ENCODE measurements at places on chromosomes 12 and 14. TPM values are rescaled to one million over a fixed set of nuclear protein-coding genes. Genes with fewer than 3 reads are reported as not detected.

DNA sequence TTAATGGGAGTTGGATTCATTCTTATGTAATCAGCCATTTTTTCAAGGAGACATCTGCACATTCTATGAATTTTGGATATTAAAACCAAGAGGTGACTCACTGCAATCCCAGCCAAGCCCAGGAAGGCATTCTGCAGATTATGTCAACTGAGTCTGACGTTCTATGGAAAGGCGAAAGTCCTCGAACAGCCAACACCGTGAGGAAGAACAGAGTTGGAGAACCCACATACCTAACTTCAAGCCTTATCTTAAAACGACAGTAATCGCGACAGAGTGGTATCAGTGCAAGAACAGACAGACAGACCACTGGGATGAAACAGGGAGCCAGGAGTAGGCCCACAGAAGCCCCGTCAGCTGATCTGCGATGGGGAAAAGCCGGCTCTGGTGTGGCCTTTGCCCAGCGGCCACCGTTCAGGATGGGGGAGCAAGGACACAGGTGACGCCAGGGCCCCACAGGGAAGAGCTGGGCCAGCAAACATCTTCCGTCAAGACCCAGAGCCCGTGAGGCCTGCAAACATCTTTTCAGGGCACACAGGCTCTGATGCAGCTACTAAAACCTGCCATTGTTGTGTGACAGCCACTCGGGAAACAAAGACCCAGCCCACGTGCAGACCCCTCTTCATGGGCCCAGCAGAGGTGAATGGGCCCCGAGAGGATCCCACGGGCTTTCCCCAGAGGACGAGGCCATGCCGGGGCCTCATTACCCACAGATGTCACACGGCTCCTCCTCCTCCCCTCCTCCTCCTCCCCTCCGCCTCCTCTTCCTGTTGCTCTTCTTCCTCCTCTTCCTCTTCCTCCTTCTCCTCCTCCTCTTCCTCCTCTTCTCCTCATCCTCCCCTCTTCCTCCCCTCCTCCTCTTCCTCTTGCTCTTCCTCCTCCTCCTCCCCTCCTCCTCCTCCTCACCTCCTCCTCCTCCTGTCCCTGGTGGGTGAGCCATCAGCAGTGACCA, 277.6 kb downstream of the ADGRD1 start:
- DNase-seq, result no peak

GRCh38 chr14:62409626-62410300, 635.5 kb downstream of the KCNH5 start:
- no peak for DNase-seq

PYM1 gene
- polyA plus RNA-seq, result 88.1 TPM

- DNase-seq, result no peak
These were observed 95.1 kb downstream of the TTC8 start for GRCh38 chr14:88919502-88919901.

GRCh38 chr12:96241846-96242256, 47.7 kb downstream of the ELK3 start:
- no peak for DNase-seq

- no peak for DNase-seq
These were observed 1.9 kb downstream of the NTN4 start for GRCh38 chr12:95788637-95789036.

MUCL1 gene
- not detected for polyA plus RNA-seq

DNA sequence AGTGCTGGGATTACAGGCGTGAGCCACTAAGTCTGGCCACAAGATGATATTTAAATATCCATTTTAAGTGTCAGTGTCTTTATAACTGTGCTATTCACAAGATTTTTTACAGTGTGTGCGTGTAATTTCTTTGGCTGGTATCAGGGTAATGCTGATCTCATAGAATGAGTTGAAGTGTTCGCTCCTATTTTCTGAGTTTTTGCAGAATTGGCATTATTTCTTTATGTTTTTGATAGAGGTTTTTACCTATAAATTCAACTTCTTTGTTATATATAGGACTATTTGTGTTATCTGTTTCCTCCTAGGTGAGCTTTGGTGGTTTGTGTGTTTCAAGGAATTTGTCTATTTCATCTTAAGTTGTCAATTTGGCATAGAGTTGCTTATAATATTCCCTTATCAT, 45.6 kb downstream of the FOXN4 start:
- DNase-seq, result no peak

- peak; percentile 39 for DNase-seq
These were observed 36.0 kb downstream of the CPM start for GRCh38 chr12:68896881-68897540.

DNA sequence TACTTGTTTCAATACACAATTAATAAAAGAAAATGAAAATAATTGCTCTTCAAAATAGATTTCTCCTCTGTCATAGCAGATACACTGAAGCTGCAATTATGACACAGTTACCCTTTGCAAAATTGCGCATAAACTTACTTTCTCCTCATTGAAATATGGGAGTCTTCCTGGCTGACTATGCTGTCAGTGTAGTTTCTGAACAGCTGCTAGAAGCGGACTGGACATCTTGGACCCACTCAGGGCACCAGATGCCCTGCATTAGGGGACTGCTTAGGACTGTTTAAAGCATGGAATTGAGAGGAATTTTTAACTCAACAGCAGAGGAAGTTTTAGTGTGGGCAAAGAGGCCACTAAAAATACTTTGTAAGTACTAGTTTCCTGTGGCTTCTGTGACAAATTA, 454.9 kb downstream of the ATP23 start:
- DNase-seq, result no peak

DNA sequence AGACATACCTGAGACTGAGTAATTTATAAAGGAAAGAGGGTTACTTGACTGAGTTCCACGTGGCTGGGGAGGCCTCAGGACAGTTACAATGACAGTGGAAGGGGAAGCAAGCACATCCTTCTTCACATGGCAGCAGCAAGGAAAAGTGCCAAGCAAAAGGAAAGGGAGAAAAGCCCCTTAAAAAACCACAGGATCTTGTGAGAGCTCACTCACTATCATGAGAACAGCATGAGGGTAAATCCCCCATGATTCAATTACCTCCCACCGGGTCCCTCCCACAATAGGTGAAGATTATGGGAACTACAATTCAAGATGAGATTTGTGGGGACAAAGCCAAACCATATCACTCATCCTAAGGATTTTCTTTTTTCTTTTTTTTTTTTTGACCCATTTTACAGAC, 177.8 kb upstream of the EEA1 start:
- DNase-seq, result no peak

DNA sequence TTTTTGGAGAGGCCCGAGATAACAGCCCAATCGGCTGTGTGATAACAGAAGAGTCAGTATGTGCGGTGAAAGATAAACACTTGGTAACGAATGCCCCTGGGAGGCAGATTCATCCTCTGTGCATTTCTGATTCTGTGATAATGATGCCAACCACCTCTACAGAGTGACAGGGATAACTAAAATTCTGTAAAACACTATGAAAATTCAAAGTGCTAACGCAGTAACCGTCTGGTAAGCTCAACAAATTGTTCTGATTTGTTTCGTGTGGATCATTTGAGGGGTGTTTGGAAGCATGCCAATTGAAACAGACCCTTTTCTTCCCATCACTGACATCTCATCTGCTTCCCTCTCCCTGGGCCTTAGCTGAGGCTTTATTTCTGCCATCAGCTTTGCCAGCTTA, 76.3 kb downstream of the ESR2 start:
- DNase-seq, result no peak

- DNase-seq, result no peak
These were observed 1.8 kb downstream of the GALNT6 start for GRCh38 chr12:51389302-51389999.

NTF3 gene
- polyA plus RNA-seq, result not detected

ZCCHC8 gene
- polyA plus RNA-seq, result 15.7 TPM

GRCh38 chr14:100994082-100994481, 90.6 kb upstream of the RTL1 start:
- no peak for DNase-seq

DNA sequence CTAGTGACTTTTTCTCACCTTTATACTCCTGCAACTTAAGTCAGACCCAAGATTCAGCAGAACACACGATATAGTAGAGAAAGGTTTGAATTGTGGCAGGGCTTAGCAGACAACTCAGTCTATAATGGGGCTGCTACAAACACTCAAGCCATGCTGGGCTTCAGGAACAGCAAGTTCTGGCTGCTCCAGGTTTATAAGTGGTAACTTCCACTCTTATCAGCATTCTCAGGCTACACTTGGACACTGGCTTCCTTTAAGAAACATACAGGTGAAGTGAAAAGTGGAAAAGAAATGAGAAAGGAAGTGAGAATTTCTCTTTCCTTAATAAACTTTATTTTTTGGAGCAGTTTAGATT, 21.7 kb downstream of the PLEKHD1 start:
- DNase-seq, result no peak

TROAP gene
- polyA plus RNA-seq, result not detected

HOXC10 gene
- not detected for polyA plus RNA-seq

DNA sequence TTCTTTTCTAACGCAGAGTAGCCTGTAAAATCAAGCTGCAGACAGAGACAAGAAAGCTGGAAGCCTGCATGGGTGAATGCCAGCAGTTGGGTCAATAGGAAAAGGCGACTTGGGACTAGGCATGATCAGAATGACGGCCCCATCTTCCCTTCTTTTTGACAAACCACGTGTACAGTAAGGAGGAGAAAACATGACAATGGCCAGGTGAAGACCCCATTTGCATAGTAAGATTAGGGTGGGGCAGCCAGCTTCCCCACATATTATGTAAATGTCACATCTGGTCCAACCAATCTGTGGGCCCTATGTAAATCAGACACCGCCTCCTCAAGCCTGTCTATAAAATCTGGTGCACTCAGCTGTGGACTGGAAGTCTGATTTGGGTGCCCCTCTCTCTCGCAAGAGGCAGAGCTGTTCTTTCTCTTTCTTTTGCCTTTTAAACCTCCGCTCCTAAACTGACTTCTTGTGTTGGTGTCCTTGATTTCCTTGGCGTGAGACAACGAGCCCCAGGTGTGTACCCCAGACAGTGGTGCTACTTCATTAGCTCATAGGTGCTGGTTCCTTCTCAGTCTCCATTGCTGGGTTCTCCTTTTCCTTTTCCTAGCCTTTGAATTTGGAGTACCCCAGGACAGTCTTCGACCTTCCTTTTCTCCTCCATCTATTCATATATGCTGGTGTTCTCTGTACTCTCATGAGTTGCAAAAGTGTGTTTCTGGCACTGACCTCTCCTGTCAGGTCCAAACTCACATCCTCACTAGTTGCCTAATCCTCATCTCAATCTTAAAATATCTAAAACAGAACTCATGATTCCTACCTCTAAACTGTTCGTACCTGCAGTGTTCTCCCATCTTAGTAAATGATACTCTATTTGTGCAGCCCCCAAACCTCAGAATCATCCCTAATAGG, 9.4 kb upstream of the DHRS7 start:
- DNase-seq, result no peak

DNA sequence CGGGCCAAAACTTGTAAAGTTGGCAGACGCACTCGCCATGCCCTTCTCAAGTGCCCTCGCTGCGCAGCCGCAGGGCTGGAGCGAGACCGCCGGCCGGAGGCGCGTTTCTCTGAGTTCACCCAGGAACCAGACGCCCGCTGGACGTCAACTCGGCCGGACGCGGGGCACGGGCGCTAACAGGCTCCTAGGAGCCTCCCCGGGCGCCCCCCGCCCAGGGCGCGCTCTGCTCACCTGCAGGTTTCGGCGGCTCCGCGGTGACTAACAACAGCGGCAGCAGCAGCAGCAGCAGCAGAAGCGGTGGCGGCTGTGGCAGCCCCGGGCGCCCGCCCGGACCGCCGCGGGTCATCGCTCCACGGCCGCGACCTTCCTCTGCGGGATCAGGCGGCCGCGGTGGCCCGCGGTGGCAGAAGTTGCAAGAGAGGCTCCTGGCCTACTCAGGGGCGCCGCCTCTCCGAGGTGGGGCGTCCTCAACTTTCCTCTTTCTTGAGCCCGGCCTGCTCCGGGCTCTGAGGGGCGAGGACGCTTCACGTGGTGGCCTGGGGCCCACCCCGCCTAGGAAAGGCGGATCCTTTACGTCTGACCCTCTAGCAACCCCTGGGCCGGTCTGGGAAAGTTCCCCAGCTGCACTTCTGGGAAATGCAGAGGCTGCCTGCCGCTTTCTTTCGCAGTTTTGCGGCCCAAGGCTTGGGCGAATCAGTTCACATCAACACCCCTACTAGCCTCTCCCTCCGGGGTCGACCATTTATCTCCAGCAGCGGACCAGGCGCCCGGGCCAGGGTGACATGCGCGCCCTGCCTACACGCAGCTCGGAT, at the start of gene PLBD1:
Gene PLBD1, minus strand, starts transcription at position 533 of the 812 bp plus-strand sequence. Its CDS starts 187 bp downstream, at position 346.
- DNase-seq, result no peak

- DNase-seq, result no peak
These were observed 5.2 kb upstream of the VRK1 start for GRCh38 chr14:96792003-96792402.

DNA sequence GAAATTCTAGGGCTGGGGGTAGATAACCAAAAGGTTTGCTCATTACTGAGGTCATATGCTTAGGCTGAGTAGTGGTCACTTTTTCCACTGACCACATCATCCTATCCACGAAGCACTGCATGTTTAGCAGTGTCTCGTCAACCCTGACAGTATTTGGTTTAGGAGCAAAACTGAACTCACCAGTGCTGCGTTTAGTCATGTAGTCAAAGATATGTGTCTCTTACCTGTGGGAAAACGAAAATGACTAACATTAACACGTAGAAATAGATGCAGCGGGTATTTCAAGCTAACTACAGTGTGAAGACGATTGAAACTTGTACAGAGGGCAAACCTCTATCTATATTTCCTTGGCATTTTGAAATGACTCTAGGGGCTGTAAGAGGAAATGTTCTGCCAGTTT, 34.6 kb downstream of the MTHFD1 start:
- DNase-seq, result no peak

TAS2R42 gene
- not detected for polyA plus RNA-seq

DNA sequence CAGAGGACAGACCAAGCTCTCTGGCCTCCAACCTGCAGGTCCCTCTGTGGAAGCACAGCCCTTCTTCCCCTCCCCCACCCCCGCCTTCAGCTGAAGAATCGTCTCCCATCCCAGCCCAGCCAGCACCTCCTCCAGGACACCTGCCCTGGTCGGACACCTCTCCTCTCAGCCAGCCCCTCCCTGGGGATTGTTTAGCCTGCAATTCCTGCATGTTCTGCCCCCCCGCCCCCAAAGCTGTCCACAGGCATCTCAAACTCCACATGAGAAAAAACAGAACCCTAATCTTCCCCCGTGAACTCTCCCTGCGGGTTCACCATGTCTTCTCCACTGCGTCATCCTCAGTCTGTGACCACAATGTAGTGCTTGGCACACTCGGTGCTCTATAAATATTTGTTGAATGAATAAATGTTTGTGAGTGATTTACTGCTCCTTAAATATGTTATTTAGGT, 24.1 kb downstream of the PRIMA1 start:
- no peak for DNase-seq

GRCh38 chr12:52245962-52246569, 13.0 kb downstream of the KRT7 start:
- DNase-seq, result no peak

- no peak for DNase-seq
These were observed 50.7 kb downstream of the TPCN1 start for GRCh38 chr12:113271853-113272561.

ZBTB42 gene
- polyA plus RNA-seq, result 1.00 TPM

GRCh38 chr12:132608231-132609171, 1.9 kb downstream of the LRCOL1 start:
- no peak for DNase-seq

- DNase-seq, result no peak
These were observed 3.2 kb downstream of the CD69 start for GRCh38 chr12:9757433-9758025.
